ENCODE measurements at places on chromosomes 11 and 22. TPM values are rescaled to one million over a fixed set of nuclear protein-coding genes. Genes with fewer than 3 reads are reported as not detected.

- DNase-seq, result no peak
Observed at GRCh38 chr11:93548679-93549319, 5.6 kb upstream of the SMCO4 start.

Gene RIC3
- total RNA-seq, result 23.8 TPM

GRCh38 chr11:3171931-3172560 is 6.9 kb upstream of the OSBPL5 start:
- DNase-seq, result no peak

Gene MUC15
- not detected for total RNA-seq

Gene GAL
- not detected for total RNA-seq

Gene SULT4A1
- 0.43 TPM for total RNA-seq

Gene C22orf23
- total RNA-seq, result not detected

Gene POTEH
- total RNA-seq, result not detected

Gene RASSF10
- total RNA-seq, result 15.9 TPM

GRCh38 chr22:42651134-42651533 is 1.9 kb upstream of the CYB5R3 start:
- no peak for DNase-seq

DNA sequence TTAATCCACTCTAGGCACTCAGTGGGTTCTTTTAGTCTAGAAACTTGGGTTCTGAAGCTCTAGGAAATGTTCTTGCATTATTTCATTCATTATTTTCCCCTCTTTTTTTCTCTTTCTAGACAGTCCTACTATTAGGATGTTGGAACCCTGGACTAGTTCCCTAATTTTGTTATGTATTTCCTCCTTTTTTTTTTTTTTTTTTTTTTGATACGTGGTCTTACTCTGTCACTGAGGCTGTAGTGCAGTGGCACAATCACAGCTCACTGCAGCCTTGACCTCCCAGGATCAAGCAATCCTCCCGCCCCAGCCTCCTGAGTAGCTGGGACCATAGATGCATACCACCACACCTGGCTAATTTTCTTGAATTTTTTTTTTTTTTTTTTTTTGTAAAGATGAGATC is 9.4 kb downstream of the UPB1 start:
- DNase-seq, result no peak

GRCh38 chr22:40022536-40023240 is 27.9 kb downstream of the FAM83F start:
- DNase-seq, result no peak

Gene C11orf97
- total RNA-seq, result not detected

DNA sequence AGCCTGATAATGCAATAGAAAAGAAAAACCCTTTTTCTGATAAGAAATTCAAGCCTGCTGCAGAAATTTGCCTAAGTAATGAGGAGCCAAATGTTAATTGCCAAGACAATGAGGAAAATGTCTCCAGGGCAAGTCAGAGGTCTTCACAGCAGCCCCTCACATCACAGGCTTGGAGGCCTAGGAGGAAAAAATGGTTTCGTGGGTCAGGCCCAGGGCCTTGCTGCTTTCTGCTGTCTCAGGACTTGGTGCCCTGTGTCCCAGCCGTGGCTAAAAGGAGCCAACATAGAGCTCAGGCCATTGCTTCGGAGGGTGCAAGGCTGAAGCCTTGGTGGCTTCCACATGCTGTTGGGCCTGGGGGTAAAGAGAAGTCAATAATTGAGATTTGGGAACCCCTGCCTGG is 131.3 kb downstream of the LARGE1 start:
- no peak for DNase-seq

- DNase-seq, result no peak
Observed at GRCh38 chr11:1099519-1100355, 25.1 kb downstream of the MUC2 start.

- DNase-seq, result no peak
Observed at GRCh38 chr22:22123118-22123959, 121.2 kb upstream of the VPREB1 start.

GRCh38 chr11:40186437-40187263 is 1272.8 kb downstream of the LRRC4C start:
- DNase-seq, result no peak

DNA sequence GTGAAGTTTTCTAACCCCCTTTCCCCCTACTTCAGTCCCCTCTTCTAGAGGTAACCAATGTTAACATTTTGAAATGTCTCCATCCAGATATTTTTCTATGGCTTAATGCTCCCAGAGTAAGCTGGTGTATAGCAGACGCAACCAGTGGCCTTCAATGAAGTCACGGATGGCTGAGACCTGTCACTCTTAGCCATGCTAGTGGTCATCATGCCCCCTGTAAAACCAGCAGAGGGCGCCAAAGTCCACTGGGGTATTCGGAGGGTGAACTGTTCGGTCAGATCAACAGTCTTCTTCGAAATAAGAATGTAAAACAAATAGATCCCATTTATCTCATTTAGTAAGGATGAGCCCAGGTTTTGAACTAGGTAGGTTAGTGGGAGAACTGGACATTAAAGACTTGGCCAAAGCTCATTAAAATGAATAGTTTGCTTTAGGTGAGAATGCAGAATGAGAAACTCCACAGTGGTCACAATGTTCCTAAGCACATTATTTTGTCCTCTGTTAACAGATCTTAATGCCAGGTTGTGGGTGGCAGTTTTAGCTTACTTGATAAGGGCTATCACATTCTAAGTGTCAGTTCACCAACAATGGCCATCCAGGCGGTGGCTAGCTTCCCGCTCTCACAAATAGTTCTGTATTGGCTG is 8.6 kb upstream of the MMP8 start:
- peak; percentile 46 for DNase-seq

- no peak for DNase-seq
Observed at GRCh38 chr11:7031471-7031871, 11.2 kb downstream of the NLRP14 start.

Gene OR5B17
- not detected for total RNA-seq

GRCh38 chr11:14542324-14542723 is 22.1 kb upstream of the PSMA1 start:
- no peak for DNase-seq

DNA sequence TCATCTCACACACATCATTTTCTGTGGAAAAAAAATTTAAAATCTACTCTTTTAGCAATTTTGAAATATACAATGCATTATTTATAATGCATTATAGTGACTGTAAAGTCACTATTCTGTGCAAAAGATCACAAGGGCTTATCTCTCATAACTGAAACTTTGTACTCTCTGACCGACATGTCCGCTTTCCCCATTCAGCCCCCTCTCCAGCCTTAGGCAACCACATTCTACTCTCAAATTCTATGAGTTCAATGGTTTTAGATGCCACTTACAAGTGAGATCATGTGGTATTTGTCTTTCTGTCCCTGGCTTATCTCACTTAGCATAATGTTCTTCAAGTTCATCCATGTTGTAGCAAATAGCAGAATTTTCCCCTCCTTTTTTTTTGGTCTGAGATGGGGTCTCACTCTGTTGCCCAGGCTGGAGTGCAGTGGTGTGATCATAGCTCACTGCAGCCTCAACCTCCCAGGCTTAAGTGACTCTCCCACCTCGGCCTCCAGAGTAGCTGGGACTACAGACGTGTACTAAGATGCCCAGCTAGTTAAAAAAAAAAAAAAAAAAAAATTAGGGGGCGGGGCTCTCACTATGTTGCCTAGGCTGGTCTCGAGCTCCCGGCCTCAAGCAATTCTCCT is 44.5 kb downstream of the SYN3 start:
- no peak for DNase-seq

- no peak for DNase-seq
Observed at GRCh38 chr11:11635443-11635842, 13.6 kb upstream of the GALNT18 start.

DNA sequence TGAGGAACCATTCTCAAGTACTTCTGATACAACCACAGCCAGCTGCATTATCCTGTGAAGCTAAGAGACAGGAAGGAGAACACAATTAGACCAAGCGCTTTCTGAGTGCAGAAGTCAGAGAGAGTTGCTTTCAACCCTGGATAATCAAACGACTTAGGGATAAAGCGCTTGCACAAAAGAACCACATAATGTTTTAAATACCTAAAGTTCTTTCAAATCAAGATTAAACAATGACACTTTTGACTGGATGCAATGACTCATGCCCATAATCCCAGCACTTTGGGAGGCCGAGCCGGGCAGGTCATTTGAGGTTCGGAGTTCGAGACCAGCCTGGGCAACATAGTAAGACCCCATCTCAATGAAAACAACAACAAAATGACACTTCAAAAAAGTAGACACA is 145.1 kb downstream of the SWAP70 start:
- DNase-seq, result no peak

DNA sequence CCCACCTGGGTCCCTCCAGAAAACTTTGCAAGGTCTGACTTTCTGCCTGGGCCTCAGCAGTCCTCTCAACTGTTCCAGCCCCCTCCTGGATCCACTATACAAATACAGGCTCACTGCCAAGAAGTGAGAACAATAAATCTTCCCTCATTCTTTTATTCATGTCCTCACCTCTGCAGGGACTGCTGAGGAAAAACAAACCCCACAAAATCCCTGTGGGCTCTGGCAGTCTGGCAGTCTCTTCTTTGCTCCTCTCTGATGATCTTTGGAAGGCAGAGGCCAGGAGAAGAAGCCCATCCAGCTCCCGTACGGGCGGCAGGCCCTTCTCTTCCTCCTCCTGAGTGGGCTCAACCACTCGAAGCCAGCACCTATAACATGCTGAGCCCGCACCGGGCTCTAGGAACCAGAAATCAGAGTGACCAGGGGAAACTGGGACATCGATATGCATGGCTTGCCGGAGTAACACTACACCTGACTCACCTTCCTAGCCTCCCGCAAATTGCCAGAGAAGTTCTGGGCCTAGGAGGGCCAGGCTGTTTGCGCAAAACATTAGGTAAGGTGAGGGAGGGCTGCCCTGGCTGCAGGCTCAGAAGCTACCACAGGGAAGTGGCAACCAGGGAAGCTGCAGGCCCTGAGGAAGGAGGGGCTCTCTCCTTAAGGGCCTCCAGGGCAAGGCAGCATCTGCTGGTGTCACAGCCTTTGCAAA is 24.2 kb downstream of the TMPRSS5 start:
- no peak for DNase-seq

GRCh38 chr11:9568854-9569587 is 4.4 kb upstream of the WEE1 start:
- DNase-seq, result peak; percentile 83

- DNase-seq, result no peak
Observed at GRCh38 chr11:57483562-57483918, 23.2 kb downstream of the RTN4RL2 start.

GRCh38 chr11:19323502-19323901 is 82.8 kb upstream of the E2F8 start:
- no peak for DNase-seq

DNA sequence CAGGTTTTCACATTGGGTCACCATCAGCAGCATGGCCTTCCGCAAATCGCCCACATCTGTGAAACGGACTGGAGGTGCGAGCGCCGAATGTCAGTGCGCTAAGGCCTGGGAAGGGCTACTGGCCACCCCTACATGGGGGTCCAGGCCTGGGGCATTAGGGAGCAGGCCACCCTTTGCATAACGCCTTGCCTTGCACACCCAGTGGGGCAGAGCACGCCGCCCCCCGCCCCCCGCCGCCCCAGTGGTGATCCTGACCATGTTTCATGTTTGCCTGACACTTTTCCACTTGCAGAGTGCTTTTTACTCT is 2.6 kb downstream of the GRK2 start:
- DNase-seq, result no peak

Gene TRMT2A
- 67.1 TPM for total RNA-seq

GRCh38 chr11:64476881-64477280 is 114.1 kb upstream of the SLC22A12 start:
- DNase-seq, result no peak

DNA sequence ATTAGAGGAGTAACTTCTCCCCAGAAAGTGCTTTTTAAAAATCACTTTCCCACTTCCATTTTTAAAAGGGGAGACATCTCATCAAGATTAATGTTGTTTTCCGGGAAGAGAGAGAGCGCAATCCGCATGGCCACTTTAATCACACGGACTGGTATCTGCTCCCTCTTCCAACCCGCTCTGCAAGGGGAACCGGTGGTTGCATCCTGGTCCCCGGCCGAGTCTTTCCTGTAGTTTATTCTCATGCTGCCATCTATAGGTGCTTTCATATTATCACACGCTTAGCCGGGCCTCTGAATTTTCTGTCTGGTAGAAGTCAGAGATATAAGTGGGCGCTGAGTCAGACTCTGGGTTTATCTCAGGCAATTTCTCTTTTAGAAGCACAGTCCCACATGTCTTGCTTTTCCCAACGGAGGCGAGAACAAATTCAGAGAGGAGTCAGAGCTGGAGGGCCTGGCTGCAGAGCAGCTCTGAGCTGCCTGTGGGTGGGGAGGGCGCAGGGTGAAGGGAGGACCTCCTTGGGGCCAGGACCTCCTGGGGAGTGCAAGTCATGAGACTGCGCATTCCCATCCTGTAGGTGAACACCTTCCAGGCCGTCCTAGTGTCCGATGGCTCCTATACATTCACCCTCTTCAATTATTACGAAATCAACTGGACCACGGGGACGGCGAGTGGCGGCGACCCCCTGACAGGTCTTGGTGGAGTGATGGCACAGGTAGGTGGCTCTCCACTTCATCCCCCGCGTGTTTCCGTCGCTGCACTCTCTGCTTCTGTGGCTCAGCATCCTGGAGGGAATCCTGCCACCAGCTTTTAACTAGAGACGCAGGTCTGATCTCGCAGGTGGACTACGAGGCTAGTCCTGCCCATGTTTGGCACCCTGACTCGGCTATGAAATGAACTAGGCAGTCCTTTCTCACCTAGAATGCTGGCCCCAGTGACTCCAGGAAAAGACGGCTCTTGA is 11.7 kb downstream of the TECTA start:
- peak; percentile 62 for DNase-seq

Gene DTX4
- total RNA-seq, result 63.6 TPM

DNA sequence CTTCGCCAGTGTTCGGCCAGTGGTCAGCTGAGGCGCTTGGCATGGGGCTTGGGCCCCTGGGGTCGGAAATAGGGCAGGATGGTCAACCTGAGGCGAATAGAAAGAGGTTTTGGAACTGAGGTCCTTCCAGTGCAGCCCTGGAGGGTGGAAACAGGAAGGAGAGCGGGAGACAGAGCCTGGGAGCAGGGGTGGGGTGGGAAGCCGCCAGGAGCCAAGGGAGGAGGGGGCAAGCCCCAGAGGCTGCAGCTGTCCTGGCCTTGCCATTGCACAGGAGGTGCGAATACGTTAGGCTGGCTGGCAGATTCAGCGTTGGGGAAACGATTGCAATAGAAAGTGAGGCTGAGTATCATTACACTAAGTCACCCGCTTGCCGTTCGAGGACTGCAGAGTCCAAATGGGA is 13.9 kb upstream of the KCTD17 start:
- DNase-seq, result no peak

DNA sequence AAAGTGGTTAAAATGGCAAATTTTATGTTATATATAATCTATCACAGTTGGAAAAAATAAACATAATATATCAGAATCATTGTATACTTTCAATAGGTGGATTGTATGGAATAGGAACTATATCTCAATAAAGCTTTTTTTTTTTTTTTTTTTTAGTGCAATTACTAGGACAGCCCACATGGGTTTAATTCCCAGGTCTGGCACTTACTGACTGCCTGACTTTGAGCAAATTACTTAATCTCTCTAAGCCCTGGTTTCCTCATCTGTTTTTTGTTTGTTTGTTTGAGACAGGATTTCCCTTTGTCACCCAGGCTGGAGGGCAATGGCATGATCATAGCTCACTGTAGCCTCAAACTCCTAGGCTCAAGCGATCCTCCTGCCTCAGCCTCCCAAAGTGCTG is 26.1 kb upstream of the BAIAP2L2 start:
- no peak for DNase-seq

Gene MACROD1
- 19.3 TPM for total RNA-seq

Gene SPI1
- total RNA-seq, result 35.3 TPM

Gene LRRC32
- 33.2 TPM for total RNA-seq

Measured in mucosa of gallbladder (tissue), 1 donor.